Liver (tissue), 10 donors: ENCODE measurements at places on chromosomes 2 and 18.
A peak's percentile ranks its signal among the peaks of the same experiment; 100 is the strongest.

- DNase-seq, result no peak
Observed at GRCh38 chr2:67641312-67642045, 244.3 kb downstream of the ETAA1 start.

DNA sequence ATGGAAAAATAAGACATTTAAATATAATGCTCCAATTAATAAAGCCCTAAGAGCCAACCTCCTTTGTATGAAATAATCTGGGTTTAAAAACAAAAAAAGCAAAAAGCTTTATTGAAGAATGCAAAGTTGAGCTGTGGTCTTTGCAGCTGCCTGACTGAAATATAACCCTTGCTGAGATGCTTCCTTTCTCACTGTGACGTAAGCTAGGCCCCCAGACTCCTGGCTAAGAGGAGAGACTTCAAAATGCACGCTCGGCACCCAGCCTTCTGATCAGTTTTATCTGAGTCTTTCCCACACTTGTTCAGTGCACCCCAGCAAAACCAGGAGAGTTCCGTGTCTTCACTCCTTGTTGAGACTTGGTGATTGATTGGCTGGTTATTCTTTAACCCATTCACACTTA, 115.3 kb downstream of the BCL11A start:
- no peak for DNase-seq

DNA sequence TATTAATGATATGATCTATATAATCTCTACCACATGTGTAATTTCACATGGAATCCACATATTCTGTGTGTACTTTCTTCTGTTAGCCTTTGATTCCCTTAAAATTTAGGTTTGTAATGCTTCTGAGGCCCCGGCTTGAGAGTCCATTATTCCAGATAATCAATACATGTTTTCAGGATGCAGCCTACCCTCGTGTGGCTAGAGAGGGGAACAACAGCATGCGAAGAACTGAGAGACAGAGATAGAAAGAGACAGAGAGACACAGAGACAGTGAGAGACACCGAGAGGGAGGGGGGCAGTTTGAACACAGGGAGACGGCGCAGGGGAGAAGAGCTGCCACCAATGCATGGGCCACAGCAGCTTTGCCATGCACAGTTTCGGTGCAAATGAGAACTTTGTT, 185.4 kb downstream of the SNTG2 start:
- DNase-seq, result no peak

DNA sequence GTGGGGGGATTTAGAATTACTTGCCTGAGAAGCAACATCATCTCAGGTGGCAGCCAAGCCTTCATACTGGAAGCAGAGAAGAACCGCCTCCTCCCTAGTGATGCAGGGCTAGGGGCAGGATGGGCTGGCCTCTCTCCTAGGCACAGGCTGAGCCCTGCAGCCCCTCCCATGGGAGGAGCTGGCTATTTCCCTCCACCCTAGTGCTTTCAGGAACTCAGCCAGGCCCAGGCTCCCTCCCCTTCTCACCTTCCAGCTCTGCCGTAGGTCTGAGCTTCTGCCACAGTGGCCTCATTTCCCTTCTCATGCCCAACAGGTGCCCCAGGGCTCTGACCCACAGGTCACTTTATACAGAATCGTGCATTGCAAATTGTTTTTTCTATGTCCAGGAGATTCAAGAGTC, 31.0 kb downstream of the CENPA start:
- no peak for DNase-seq

- DNase-seq, result no peak
Observed at GRCh38 chr2:163878718-163879117, 142.9 kb upstream of the FIGN start.

GRCh38 chr2:96762529-96763311, 2.0 kb downstream of the CNNM4 start:
- DNase-seq, result no peak

- DNase-seq, result no peak
Observed at GRCh38 chr18:70365361-70365760, 76.5 kb downstream of the SOCS6 start.

- no peak for DNase-seq
Observed at GRCh38 chr18:61531182-61531581, 198.0 kb downstream of the CDH20 start.

DNA sequence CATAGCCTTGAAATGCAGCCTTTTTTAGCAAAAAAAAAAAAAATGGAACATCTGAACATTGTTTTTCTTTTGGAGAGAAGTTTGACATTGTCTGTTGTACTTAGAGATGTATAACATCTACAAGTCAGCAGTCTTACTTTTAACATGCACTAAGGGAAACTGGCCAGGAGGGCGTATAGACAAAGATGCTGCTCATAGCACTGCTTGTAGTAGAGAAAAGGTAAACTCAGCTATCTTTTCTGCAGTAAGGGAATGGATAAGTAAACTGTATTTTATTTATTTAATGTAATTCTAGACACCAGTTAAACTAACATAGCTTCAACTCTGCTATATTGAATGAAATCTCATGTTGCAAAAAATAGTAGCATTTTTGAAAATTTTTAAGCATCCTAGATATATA, 489.6 kb downstream of the PTPRM start:
- no peak for DNase-seq

- DNase-seq, result peak; percentile 30
Observed at GRCh38 chr18:79897940-79898625, 53.4 kb downstream of the SLC66A2 start.

GRCh38 chr18:37666991-37667390, 101.4 kb upstream of the CELF4 start:
- DNase-seq, result no peak

DNA sequence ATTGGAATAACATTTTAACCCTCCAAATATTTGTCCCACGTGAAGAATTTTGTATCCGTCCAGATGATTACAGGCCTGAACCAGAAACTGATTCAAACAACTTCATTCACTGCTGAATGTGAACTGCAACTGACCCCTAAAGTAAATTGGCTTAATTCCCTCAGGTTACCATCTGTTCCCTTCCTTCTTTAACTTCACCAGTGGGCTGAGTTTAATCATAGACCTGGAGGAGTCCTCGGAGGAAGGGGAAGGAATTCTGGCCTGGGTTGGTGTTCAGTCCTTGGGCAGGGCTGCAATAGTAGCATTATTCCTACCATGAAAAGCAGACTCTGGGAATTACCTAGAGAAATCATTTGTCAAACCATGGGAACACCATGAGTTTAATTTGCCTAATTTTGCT, 207.4 kb downstream of the TMEM247 start:
- DNase-seq, result no peak

GRCh38 chr18:46423226-46423805, 233.7 kb downstream of the LOXHD1 start:
- no peak for DNase-seq

- DNase-seq, result no peak
Observed at GRCh38 chr2:101356521-101356920, 30.8 kb downstream of the CREG2 start.

DNA sequence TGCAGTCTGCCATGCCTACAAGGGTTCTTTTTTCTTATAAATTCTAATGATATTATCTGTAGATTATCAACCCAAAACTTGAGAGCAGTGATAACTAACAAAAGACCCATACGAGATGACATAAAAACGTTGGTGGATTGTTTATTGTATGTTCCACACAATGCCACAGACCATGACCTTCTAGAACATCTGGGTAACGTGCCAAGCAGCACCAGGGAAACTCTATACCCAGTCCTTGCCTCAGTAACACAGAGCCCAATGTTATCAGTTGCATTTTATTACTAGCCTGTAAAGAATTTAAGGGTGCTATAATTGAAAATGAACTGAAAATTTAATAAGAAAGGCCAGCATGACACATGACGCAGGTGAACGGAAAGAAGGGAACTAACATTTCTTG, 99.1 kb upstream of the UGP2 start:
- DNase-seq, result no peak

DNA sequence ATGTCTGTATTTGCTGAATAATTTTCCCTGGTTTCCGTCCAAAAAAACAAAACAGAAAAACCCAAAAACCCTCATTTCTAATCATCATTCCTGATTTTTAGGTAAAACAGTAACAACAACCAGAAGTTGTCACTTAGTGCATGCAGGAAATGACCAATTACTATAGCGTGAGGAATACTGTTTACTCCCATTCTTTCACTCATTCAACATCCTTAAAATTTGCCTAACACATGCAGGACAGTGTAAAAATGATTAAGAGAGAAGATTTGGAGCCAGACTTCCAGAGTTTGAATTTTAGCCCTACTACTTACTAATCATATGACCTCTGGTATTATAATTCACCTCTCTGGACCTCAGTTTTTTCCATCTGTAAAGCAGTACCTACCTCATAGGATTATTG, 83.1 kb downstream of the FIGN start:
- no peak for DNase-seq

DNA sequence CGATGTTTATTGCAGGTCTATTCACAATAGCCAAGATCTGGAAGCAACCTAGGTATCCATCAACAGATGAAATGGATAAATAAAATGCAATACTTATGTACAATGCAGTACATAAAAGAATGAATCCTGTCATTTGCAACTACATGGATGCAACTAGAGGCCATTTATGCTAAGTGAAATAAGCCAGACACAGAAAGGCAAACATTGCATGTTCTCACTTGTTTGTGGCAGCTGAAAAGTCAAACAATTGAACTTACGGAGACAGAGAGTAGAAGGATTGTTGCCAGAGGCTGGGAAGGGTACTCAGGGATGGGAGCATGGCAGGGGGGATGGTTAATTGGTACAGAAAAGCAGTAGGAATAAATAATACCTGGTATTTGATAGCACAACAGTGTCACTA, 563.9 kb downstream of the TMX3 start:
- DNase-seq, result no peak

DNA sequence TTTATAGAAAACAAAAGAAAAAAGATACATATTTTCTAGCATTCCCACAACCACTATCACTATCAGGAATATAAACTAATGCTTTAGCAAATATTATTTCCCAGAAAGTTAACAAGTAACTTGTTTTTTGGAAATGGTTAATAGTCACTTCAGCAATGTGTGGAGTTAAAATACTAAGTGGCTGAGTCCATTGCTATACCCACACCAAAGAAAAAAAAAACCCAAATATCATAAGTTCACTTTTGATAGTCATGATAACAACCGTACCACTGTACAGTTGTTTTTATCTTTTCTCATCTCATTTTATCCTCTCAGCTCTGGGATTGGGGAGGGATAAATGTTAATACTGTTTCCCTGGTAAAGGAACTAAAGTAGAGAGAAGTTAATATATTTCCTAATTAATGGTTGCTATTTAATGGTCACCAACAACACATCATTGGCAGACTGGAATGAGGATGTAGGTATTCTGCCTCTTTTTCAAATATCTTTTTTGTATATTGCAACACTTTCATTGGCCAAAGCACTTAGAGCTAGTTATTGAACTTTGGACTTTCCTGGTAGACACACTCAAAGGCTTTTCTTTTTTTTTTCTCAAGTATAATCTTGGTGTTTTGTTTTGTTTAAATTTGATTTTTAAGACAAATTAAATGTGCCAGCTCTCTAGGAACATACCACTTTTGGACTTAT, 18.4 kb upstream of the KANSL1L start:
- DNase-seq, result no peak

DNA sequence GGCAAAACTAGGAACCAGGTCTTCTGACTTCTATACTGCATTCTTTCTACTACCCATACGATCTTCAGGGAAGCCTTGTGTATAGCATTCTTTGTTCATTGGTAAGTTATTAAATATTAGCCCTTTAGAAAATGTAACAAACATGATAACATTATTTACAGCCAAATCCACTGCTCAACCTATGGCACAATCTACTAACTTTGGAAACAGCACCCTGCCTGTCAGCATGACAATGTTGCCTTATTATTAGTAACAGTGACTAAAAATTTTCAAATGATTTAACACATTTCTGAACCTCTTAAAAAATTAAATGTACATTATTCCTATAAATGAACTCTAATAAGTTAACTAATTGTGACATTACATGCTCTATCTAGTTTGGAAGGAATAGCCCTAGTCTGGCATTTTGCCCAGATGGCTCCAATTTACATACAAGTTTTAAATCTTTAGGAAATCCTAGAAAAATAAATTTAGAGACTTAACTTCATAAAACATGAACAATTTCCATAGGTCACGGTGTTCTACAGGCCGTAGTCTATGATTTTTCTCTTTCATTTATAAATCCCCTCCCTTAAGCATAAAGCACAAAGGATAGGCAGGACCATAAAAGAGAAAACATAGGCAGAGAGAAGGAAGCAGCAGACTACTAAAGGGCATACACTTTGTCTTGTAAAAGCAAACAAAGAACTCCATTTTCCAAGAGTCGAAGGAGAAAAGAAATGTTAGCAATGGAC, 33.7 kb downstream of the YES1 start:
- no peak for DNase-seq

- no peak for DNase-seq
Observed at GRCh38 chr2:170177950-170178781, at the start of gene MYO3B. TSS of gene MYO3B (plus strand) at chr2:170178147. CDS start at chr2:170178288, 141 bp downstream.

GRCh38 chr2:127515383-127515915, 10.8 kb downstream of the IWS1 start:
- no peak for DNase-seq
